ENCODE measurements at places on chromosomes 5 and 9.
A peak's percentile ranks its signal among the peaks of the same experiment; 100 is the strongest.

- peak; percentile 57 for DNase-seq
These were observed 72.5 kb downstream of the BASP1 start for GRCh38 chr5:17289681-17290539.

GRCh38 chr9:83423815-83424707, 114.1 kb downstream of the FRMD3 start:
- no peak for DNase-seq

DNA sequence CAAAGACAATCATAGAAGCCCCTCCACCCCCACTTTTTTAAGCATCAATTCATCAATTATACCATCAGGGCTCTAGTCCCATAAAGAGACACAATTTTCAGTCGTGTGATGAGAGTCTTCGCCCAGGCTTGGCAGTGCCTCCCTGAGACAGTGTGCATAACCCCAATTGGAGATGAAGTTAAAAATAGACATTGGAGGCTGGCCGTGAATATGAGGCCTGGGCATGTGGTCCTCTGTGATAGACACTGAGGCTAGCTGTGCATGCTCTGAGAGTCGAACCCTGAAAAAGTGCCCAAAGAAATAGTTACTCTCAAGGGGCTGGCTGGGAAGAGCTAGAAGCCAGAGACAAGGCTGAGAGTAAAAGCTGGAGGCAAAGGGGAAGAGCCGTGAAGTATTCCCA, 248.6 kb upstream of the NR4A3 start:
- no peak for DNase-seq

GRCh38 chr9:100394032-100394695, 32.8 kb upstream of the MSANTD3 start:
- peak; percentile 11 for DNase-seq

DNA sequence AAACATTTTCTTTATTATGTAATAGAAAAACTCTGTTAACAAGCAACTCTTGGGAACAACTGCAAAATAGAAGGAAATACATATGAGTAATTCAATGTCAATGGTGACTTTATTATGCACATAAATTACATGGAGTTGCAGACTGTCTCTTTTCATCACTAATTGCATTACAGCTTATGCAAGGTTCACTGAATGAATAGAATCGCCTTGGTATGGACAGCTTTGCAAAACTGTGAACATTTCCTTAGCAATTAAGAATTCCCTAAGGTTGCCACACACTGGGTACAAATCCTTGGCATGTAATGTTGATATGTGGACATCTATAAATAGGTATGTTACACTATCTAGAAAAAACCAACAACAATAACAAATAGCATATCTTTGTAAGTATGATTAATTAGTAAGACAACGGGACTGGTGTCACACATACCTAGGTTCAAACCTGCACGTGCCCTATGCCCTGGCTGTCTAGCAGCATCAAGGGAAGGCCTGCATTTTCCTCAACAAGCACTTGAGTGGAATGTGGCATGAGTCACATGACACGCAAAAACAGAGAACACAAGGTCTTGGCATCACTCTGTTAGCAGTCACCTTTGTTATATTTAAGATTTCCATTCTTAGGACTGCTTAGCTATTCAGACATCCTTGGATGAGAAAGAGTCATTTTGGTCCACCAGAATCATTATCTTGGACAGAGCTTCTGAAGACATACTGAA, 263.9 kb downstream of the CTNND2 start:
- DNase-seq, result no peak

GRCh38 chr9:4375424-4376200, 75.7 kb upstream of the GLIS3 start:
- peak; percentile 87 for DNase-seq

DNA sequence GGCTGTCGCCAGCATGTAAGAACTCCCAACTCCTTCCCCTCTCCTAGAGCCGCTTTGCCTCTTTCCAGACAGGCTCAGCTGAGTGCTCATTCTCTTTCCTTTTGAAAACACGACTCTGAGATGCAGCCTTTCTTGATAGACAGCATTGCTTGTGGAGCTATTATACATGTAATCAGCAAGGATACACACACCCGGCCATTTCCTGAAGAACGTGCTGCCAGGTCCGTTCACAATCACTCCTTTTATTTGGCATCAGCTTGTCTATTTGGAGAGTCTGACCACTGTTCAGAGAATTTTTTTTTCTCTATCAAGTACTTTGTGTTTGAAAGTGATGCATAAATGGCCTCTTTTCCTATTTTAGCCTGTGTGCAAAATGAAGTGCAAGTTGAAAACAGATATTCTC, 328.7 kb downstream of the MARCHF11 start:
- DNase-seq, result no peak

DNA sequence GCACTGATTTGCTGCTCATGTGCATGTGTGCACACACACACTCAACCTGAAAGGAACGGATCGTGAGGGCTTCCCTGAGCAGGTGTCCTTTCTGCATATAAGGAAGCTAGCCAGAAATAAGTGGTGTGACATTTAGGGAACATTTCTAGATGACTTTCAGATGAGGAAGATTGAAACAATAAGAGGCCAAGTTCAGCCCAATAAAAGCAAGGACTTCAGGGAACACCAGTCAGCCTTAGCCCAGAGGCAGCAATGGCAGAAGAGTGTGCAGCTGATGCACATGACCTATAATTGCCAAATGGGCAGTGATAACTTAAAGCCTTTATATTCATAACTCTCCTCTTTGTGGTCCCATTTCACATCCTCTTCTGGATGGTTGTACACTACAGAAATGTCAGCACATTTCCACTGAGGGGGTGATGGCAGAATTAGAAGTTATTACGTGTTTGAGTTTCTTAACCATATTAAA, 255.5 kb downstream of the TRIM32 start:
- no peak for DNase-seq

- DNase-seq, result no peak
These were observed 4.3 kb upstream of the LRRC14B start for GRCh38 chr5:187042-187431.

GRCh38 chr5:112914584-112914983, 7.4 kb downstream of the REEP5 start:
- DNase-seq, result peak; percentile 35

DNA sequence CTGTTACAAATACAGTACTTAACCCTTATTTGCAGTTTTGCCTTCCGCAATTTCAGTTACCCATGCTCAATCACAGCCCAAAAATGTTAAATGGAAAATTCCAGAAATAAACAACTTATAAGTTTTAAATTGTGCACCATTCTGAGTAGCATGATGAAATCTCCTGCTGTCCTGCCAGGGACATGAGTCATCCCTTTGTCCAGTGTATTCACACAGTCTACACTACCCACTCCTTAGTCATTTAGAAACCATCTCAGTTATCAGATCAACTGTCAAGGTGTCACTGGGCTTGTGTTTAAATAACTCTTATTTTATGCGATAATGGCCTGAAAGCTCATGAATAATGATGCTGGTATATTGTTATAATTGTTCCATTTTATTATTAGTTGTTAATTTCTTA, 95.8 kb downstream of the PLCXD3 start:
- peak; percentile 92 for DNase-seq

DNA sequence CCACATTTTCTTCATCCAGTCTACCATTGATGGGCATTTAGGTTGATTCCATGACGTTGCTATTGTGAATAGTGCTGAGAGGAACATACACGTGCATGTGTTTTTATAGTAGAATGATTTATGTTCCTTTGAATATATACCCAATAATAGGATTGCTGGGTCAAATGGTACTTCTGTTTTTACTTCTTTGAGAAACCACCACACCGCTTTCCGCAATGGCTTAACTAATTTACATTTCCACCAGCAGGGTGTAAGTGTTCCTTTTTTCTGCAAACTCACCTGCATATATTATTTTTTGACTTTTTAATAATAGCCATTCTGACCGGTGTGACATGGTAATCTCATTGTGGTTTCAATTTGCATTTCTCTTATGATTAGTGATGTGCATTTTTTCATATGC, 82.2 kb upstream of the RFX3 start:
- DNase-seq, result no peak

DNA sequence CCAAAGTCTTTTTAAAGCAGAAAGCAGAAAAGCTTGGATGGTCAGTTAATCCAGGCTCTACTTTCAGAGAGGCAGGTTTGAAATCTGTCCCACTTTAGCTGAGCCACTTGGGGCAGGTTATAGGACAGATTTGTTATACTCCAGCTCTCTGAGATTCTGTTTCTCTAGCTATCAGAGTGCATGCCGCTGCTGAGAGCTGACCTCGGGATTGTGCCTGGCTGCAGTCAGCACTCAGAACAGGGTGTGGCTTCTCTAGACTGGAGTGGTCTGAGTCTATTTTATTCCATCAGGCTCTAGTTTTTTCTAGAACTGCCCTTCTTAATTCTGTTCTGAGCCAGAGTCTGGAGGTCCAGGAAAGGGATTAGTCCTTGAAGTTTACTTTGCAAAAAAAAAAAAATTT, 67.7 kb downstream of the NDFIP1 start:
- no peak for DNase-seq

- DNase-seq, result no peak
These were observed 74.3 kb upstream of the STXBP1 start for GRCh38 chr9:127537792-127538191.

GRCh38 chr9:69036309-69036708, 757 bp downstream of the FXN start:
- DNase-seq, result peak; percentile 18

DNA sequence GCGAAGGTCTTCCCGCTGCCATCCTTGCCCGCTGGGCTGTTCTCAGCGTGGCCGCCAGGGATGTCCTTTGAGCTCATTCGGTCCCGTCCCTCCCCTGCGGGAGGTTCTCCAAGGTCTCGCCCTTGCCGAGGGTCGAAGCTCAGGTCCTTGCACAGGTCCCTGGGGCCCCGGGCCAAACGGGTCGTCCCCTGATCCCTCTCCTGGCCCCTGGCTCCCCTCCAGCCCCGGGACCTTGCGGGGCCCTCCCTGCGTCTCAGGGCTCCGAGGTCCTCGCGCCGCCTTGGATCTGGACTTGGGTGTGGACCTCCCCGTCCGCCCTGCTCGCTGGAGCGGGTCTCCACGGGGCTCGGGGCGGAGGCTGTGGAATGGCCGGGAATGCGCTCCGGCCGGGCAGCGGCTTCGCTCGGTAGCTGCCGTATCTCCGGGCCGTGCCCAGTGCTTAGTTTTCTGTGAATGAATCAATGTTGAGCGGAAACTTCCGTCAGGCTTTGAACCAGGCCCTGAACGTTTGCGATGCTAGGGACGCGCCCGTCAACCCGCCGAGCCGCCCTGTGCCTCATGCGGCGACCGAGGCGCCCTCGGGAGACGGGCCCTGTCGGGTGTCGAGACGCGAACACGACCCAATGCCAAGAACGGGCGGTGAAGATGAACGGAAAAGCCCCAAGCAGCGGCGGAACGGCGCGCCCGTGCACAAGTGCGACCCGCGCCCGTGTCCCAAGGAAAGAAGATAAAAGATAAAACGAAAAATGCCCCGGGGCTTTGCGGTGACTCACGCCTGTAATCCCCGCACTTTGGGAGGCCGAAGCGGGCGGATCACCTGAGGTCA, 780 bp downstream of the RNU6ATAC start:
- DNase-seq, result peak; percentile 55

DNA sequence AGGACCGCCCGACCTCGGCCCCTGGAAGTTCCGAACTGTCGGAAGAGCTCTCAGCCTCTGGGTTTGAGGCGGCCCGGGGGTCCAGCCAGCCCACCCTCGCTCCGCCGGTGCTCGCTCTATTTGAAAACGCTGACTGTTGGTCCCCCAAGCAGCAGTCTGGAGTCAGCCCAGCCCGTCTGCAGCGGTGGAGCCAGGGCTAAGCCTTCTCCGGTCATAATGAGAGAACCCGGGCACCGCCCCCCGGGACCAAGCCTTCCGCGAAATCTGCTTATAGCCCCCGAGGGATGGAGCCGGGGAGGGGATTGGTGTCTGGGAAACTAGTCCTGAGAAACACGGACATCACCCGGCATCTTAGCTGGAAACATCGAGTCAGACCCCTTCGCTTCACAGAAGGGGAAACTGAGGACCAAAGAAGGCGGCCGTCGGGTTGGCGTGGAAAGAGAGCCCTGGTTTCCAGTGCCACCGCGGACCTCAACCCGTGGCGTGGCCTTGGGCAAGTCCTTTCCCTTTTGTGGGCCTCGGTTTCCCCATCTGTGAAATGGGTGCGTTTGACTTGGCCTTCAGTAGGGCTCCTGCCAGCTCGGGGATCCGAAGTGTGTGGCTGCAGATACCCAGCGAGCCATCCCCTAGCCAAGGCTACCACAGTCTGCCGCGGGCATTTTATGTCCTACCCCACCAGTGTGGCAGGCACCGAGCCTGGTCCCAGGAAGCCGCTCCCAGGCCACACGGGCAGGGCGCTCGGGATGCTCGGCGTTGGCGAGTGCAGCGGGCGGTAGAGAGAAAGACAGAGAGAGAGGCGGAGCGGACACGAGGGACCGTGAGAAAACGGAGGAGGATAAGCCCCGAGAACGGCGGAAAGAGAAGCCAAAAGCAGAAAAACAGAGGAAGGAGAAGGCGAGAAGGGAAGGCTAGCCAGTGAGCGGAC, 857 bp downstream of the ADAM19 start:
- peak; percentile 59 for DNase-seq

GRCh38 chr5:67897980-67898379, 317.6 kb upstream of the PIK3R1 start:
- DNase-seq, result no peak

DNA sequence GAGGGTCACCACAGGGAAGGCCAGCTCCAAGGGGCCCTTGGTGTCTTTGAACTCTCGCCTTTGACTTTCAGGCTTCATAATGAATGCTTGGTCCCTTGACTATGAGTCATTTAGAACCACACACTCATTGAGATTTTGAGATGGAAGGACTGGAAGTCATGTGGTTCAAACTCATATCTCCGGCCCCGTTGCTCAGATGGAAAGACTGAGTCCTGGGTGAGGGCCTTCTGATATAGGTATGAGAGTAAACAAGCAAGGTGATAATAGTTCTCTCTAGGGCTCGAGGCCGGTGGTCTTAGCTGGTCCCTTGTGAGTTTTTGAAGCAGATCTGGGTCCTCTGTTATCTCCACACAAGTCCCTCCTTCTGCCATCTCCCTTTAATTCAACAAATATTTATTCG, 210.6 kb downstream of the PAX5 start:
- no peak for DNase-seq

- no peak for DNase-seq
These were observed 16.5 kb downstream of the F2RL2 start for GRCh38 chr5:76606701-76607100.

- DNase-seq, result no peak
These were observed 318.0 kb upstream of the PUM3 start for GRCh38 chr9:3161912-3162311.

- peak; percentile 48 for DNase-seq
These were observed 50.7 kb upstream of the CAMK4 start for GRCh38 chr5:111173476-111173875.

GRCh38 chr5:141708016-141708415, 26.0 kb upstream of the ARAP3 start:
- no peak for DNase-seq

GRCh38 chr5:115377468-115378217, 81.2 kb upstream of the CCDC112 start:
- peak; percentile 96 for DNase-seq

DNA sequence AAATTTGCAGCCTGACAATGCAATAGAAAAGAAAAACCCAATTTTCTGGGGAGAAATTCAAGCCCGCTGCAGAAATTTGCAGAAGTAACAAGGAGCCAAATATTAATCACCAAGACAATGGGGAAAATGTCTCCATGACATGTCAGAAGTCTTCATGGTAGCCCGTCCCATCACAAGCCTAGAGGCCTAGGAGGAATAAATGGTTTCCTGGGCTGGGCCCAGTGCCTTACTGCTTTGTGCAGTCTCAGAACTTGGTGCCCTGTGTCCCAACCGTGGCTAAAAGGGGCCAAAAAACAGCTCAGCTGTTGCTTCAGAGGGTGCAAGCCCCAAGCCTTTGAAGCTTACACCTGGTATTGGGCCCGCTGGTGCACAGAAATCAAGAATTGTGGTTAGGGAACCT, 23.6 kb upstream of the EGFLAM start:
- no peak for DNase-seq

All from amniotic epithelial cell (primary cell).